ENCODE measurements at places on chromosomes 2 and 18.
A peak's percentile ranks its signal among the peaks of the same experiment; 100 is the strongest.

DNA sequence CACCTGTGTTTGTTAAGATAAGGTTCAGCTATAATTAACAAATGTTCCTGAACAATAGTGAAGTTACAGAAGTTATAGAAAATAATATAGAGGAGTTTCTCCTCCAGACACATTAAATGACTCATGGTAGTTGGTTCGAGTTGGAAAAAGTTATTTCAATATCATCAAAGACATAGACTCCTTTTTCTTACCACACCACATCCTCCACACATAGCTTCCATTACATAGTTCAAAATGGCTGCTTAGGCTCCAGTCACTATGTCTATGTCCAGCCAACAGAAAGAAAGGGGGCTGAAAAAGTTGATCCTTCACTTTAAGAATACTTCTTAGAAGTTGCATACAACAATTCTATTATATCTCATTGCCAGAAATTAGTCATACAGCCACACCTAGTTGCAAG lies 50.7 kb downstream of the DYNAP start:
- no peak for DNase-seq

- no peak for DNase-seq
Observed at GRCh38 chr2:188884517-188884916, 89.7 kb upstream of the COL3A1 start.

DNA sequence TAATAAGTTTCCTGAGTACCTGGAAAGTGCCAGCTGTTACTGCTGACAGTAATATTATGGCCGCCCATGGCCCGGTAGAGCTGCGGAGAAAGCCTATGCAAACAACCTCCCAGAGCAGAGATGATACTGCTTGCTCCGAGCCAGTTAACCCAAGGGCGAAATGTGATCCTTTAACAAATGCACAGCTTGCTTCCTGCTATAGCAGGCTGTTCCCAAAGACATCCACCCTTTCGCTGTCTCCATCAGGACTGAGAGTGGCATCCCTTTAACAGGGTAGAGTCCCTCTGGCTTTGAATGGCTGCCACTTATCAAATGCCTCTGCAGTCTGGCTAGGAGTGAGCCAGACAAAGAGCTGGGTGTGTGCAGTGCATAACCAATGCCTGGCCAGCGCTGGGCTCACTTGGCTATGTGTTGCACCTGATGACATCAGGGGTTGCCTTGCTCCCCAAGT lies 69.7 kb upstream of the DAPL1 start:
- DNase-seq = no peak

DNA sequence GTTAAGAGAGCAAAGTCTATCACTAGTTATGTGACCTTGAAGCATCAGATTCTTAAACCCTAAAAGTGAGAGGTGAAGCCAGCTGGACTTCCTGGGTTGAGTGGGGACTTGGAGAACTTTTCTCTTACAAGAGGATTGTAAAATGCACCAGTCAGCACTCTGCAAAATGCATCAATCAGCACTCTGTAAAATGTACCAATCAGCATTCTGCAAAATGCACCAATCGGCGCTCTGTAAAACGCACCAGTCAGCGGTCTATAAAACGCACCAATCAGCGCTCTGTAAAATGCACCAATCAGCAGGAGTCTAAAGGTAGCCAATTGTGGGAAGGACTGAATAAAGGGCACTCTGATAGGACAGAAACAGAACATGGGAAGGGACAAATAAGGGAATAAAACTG lies 291.6 kb upstream of the FAM98A start:
- DNase-seq = no peak

- DNase-seq = no peak
Observed at GRCh38 chr2:5367321-5367720, 324.9 kb upstream of the SOX11 start.

DNA sequence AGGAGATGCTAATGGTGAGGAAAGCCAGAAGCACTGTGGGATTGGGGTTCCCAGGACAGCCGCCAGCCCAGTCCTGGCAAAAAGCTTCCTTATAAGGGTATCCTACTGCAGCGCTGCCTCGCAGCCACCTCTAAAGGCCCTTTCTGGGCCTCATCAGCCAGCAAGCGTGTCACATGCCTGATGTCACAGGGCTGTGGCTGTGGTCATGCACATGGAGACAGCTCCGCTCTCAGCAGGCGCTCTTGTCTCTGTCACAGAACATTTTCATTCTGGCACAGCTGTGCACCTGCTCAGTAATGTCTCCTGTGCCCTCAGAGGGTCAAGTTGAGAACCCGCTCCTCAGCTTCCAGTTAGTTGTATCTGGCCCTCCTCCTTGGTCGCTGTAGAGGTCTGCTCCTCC lies 17.7 kb upstream of the MAL start:
- no peak for DNase-seq

GRCh38 chr18:6997808-6998207 lies 119.8 kb downstream of the LAMA1 start:
- DNase-seq = no peak

DNA sequence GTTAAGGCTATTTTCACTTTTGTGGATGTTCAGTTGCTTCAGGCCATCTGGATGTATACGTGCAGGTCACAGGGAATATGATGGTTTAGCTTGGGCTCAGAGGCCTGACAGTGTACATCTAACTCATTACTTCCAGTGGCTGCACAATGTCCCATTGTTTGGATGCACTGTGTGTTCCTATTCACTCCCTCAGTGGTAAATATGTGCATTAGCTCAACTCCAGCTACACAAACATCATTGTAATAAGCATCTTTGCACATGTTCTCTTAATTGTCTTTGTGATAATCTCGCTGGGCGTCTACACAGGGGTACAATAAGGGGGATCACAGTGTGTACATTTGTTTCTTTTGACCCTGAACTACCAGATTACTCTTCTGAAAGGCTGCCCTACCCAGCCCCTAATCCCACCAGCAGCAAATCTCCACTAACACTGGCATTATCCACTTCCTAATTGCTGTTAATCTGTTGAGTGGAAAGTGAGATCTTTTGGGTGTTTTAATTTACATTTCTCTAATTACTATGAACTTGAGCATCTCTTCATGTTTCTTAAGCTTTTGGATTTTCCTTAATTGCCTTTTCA lies 56.1 kb upstream of the POLE4 start:
- no peak for DNase-seq

DNA sequence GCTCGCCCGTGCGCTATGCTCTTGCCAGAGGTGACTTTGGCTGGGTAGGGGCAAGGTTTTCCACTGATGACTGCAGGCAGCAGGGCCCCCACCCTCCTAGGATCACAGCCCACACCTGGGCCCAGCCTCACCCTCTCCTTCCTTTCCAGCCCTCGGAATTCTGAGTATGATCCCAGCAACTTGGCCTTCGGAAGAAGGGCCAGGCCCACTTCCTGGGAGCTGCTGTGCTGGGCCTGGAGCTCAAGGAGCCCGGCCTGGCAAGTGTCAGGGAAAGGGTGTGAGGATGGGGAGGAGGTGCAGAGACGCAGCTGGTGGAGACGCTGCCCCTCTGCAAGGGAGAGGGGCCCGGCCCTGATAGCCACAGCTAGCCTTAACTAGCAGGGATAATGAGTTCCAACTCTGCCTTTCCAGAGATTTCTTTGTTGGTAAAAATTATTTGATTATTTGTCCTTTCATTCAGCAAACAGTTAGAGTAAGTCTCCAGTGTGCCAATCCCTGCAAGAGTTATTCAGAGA lies 1.7 kb upstream of the CNDP1 start:
- no peak for DNase-seq

- no peak for DNase-seq
Observed at GRCh38 chr2:73830871-73831401, 2.2 kb downstream of the STAMBP start.

DNA sequence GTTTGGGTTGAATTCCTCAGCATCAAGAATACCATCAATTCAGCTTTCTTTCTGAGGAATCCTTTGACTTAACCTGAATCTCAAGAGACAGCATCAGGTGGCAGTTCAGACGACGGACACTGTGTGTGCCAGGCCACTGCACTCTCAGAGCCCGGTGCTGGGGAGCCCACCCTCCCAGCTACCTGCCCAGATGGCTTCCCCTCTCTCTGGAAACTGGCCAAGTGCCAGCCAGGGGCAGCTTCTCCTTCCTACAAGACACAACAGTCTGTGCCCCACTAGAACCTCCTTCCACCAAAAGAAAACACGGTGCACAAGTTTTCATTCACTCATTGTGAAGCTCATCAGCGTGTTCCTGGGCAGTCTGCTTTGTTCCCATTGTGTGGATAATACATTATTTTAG lies 28.5 kb downstream of the MAL start:
- no peak for DNase-seq

- DNase-seq = no peak
Observed at GRCh38 chr2:16615246-16615645, 50.4 kb downstream of the CYRIA start.

DNA sequence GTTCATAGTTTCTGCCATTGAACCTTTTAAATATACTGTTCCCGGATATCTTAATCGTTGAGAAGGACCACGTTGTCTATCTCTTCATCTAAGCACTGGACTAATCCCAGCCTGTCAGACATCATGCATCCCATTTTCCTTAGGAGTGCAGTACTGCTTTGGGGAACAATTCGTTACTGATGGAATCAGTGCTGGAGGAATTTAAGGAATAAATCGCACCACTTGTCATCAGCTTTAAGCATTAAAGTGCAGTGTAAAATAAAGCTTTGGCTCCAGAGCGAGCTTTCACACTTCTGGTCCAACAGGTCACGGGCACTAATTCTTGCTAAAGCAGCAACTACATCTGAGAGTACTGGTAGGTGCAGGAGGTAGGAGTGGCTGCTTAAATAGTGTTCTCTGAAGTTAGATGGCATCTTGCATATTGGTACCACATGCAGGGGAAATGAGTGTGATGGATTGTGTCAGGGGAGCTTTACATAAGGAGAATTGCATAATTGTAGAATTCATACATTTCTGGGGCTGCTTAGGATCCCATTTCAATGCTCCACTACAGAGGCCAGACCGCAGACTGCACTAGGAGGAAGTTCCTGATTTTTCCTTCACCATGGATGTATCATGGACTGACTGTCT lies 105.7 kb upstream of the RASGRP3 start:
- no peak for DNase-seq

DNA sequence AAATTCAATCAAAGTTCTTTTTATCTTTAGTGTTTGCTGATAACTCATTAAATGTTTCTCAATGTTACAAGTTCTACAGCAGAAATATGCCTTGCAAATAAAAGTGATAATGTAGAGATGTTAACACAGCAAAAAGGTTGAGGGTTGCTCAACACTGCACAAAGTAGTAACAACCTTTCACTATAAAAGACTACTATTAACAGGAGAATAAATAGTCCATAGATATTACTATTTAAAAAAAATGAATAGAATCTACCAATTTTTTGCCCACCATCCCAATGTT lies 378.1 kb downstream of the RBM43 start:
- no peak for DNase-seq

- no peak for DNase-seq
Observed at GRCh38 chr2:187552828-187553681, 1.2 kb downstream of the TFPI start.

DNA sequence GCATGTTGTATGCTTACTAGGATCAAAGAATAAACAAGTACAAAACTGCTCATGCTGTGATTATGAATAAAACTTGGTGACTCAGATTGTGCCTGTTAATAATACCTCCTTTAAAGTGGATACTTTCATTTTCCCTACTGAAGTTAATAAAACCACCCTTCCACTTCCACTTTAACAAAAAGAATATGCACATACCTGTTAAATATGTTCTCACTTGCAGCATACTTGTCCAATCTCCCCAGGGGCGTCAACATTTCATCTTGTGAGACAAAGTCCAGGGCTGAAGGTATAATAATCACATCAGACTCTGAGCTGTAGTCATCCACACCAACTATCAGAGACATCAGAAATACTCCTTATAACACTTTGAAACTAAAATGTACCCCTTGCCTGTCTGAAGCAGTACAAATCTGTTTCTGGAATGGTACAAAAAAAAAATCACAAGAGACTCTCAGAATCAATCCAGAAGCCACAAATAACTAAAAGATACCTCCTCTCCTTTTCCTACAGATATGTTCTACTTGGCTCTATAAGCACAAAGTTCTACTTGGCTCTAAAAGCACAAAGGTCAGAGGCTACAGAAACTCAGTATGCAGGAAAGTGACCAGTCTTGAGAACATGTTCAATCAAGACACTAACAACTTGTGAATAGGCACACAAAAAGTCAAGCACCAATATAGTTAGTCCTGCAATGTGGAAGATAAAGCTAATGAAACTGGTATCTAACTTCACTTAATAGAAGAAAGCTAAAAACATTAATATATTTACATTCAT lies 19.3 kb downstream of the PPP4R1 start:
- DNase-seq = no peak

GRCh38 chr2:140064243-140064642 lies 1284.1 kb upstream of the NXPH2 start:
- no peak for DNase-seq

GRCh38 chr18:57741273-57741672 lies 61.8 kb downstream of the ATP8B1 start:
- DNase-seq = no peak

GRCh38 chr2:64750817-64751285 lies 97.1 kb upstream of the SERTAD2 start:
- DNase-seq = peak; percentile 99

GRCh38 chr2:169221745-169222369 lies 140.5 kb downstream of the LRP2 start:
- DNase-seq = no peak

GRCh38 chr2:134738141-134738870 lies 19.5 kb upstream of the TMEM163 start:
- DNase-seq = no peak

GRCh38 chr2:107634172-107634571 lies 192.5 kb upstream of the RGPD4 start:
- DNase-seq = no peak

- DNase-seq = peak; percentile 88
Observed at GRCh38 chr18:49813319-49814146, at the start of gene ACAA2. Gene ACAA2, minus strand, starts transcription at chr18:49813533. Its CDS starts 49 bp downstream, at chr18:49813484.

DNA sequence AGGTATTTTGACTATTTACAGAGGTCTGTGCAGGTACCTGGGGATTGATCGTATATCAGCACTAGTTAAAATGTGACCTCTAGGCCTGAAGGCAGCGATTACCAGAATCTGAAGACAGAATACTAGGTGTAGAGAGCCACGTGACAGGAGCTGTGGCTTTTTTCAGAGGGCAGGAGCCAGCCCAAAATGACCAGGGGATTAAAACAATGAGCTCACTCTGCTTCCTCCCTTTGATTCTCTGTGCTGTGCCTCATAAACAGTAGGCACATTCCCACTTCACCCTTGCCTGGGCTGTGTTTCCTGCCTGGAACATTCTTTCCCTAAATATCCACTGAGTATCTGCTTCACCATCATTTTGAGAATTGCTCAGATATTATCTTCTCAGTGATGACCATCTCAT lies 15.2 kb downstream of the ITGAV start:
- DNase-seq = no peak

- DNase-seq = no peak
Observed at GRCh38 chr2:226664661-226665060, 135.0 kb downstream of the IRS1 start.

DNA sequence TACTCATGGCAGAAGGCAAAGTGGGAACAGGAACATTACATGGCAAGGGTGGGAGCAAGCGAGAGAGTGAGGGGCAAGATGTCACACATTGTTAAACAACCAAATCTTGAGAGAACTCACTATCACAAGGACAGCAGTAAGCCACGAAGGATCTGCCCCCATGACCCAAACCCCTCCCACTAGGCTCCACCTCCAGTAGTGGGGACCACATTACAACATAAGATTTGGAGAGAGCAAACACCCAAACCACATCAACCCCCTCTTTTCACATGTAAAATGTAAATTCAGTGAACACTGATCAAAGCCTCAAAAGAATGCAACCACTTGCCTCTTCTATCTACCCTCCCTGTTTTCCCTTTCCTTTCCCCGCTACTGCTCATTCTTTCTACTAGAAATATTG lies 43.6 kb upstream of the TNP1 start:
- DNase-seq = peak; percentile 48

GRCh38 chr2:9102861-9103662 lies 99.6 kb upstream of the MBOAT2 start:
- no peak for DNase-seq

All from activated CD8-positive, alpha-beta T cell treated with anti-CD3 and anti-CD28 coated beads, Interleukin-2, amount 10 ng/mL, durations not matched to agents 7 days and 5 days (primary cell).